ENCODE measurements at places on chromosomes 7 and 10. TPM values are rescaled to one million over a fixed set of nuclear protein-coding genes. Genes with fewer than 3 reads are reported as not detected.

- DNase-seq: peak; percentile 76
These were observed 4.5 kb downstream of the SAP25 start for GRCh38 chr7:100568896-100569844.

DNA sequence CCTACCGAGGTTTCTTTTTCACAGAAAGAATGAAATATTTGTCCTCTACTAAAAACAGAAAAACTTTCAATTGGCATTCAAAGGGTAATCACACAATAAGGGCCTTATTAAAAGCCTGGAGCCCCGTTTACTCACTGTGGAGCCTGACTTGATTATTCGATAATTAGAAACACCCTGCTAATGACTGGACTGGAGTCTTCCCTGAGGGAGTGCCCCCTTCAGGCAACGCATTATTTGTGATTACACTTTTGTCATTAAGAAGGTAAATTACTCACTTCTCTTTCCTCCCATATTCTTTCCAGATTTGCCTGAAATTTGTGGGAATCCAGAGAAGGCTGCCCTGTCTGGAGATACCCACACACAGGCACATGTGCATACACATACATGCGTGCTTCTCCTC lies 444.2 kb upstream of the NPVF start:
- DNase-seq: no peak

DNA sequence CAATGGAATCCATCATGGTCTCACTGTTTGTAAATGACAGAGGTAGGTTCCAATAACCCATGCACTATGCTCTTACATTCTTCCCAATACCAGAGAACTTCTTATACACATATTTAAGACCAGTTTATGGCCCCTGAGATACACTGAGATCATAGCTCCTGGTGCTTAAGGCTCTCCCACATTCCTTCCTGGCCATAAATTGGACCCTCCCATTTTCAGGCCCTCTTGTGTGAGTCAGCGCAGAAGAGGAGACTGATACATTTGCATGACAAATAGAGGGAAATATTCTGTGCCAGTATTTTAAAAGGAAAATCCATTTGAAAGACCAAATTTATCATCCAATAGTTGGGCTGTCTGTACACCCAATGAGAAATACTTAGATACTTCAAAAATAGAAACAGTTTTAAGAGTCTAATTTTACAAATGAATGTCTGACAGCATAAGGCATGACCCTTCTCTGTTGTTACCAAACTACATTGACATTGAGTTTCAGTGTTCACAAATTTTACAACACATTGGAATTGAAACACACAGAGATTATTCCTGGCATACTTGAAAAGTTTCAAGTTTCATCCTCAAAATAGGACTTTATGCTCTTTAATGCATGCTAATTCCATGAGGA lies 35.3 kb downstream of the SLC16A9 start:
- DNase-seq: no peak

GRCh38 chr7:2146676-2147472 lies 85.9 kb downstream of the MAD1L1 start:
- no peak for DNase-seq

TUBAL3 gene
- 5.5 TPM for polyA plus RNA-seq

DNA sequence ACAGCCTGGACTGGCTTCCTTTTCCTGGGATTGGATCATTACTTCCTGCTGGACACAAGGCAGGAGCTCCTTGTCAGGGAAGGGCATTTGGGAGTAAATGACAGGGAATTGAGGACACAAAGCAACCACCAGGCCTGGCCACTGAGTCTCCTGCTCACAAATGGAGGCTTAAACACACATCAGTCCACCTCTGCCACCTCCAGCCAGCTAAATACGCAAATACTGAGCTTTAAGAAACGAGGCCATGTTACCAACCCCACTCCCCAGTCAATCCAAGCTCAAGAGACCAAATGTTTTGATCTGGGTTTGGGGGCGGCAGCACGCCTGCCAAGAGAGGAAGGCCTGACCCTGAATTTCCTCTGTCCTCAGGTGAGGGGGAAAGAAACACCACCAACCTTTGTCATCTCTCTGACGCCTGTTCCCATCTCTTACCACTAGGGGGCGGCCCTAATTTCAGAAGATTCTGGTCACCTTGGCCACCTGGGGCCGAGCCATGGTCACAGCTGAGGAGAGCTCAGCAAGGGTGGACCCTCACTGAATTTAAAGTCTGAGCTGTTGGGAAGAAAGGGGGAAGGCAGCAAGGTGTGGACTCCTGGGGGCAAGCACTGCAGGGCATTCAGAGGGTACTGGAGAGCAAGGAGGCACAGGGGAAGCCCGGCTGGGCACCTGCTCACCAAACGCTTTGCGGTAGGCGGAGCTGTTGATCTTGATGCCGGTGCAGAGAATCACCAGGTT lies 16.5 kb downstream of the AIFM2 start:
- peak; percentile 84 for DNase-seq

DNA sequence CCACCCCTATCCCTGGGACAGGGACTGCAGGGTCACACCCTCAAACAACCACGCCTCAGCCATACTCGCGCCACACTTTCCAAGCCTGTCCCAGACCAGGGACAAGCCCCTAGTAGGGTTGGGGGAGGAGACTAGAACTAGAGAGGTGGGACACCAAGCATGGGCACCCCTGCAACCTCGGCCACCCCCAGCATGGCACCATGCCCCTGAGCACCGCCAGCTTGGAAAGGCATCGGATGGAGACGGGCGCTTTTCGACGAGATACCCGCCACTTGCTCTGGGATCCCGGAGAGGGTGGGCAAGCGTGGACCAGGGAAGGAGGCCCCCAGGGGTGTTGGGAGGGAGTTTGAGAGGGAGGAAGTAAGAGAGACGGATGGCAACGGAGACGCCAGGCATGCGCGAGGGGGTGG lies 13.1 kb upstream of the KMT2E start:
- peak; percentile 33 for DNase-seq

DNA sequence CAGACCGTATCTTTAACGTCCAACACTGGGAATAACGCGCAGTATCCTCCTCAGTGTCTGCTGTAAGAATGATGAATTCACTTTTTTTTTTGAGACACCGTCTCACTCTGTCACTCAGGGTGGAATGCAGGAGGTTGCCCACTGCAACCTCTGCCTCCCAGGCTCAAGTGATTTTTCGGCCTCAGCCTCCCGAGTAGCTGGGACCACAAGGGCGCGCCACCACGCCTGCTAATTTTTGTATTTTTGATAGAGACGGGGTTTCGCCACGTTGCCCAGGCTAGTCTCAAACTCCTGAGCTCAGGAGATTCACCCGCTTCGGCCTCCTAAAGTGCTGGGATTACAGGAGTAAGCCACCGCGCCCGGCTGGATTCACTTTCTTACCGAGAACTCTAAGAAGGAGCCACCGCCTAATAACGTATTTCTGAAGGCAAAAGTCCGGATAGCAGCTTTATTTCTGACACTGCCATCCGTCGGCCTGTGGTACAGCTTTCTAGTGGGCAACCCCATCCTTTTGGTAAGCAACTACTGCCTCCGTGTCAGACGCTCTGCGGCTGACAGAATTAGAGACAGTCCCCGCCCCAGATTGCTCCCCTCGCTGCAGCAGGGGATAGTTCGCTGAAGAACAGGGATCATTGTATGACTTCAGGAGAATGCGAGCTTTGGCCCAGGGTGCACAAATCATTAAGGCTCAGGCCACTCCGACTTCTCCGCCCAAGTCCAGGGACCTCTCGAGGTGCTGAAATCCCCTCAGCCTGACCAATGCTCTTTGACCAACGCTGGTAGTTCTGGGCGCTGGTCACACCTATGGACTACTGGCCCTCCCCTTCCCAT lies 662 bp downstream of the POLR3A start:
- DNase-seq: no peak

GRCh38 chr7:144503215-144503614 lies 99.7 kb upstream of the NOBOX start:
- DNase-seq: no peak

GRCh38 chr7:32164341-32164996 lies 94.3 kb upstream of the PDE1C start:
- peak; percentile 21 for DNase-seq

DNA sequence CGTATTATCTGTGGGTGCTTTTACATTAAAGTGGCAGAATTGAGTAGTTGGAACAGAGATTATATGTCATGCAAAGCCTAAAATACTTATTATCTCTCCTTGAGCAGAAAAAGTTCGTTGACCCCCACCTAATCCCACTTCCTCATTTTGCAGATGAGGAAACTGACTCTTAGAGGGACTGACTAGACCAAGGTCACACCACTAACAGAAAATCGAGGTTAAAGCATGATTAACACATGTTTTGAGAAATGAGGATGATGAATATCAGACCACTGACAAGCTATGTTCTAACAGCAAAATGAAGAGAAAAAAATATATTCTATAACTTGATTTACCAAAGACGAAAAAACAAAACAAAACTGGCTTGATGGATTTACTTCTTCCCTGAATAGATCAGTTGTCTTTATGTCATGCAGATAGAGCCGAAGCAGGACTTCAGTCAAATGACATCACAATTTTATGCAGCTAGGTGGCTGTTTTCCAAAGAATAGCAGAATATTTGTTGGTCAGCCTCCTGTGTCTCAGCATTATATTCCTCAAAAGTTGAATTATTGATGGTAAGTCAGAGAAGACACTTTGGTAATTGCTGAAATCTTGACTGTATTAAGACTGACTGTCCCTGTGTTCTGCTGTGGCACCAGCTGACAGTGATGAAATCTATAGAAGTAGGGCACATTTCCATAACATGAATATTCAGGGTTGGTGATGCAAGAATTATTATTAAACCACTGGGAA lies 24.2 kb upstream of the SMIM30 start:
- DNase-seq: peak; percentile 70

HEPACAM2 gene
- 4.7 TPM for polyA plus RNA-seq

DNA sequence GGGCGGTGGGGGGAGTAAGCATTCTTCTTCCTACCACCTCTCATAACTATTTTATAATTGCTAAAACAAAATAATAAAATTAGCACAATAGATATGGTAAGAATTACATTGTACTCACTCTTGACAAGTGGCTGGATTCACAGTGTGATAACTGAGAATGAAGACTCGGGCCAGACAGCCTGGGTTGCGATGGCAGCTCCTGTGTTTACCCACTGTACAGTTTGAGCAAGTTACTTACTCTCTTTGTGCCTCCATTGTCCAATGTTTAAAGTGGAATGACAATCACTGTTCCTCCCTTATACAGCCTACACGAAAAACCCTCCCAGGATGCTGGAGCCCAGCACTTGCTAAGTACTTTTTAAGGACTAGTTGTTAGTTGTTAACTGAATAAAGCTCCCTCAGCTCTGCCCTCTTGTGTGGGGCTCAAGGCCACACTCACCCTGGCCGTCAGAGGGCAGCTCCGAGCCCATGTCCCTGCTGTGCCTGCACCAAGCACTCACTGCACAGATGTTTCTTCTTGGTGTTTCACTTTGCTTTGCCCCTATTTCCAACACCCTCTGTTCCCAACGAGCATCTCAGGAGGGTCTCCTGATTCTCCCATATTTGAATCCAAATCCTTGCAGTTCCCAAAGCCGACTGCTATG lies 56.4 kb upstream of the NPS start:
- DNase-seq: no peak

DNA sequence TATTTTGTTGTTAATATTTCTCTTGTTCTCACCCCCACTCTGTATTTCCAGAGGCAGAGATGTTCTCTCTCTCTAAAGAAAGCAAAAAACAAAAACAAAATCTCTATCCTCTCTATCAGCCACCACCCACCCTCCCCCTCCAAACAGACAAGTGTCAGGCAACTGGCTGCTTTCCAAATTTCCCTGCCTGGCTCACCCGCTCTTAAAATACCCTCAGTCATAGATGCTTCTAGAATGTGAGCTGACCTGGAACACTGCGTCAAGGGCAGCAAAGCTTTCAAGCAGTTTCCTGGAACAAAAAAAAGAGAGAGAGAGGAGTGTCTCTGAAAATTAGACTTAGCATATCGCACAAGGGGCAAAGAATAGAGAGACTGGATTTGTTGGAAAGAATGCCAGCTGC lies 341.0 kb upstream of the ZMIZ1 start:
- no peak for DNase-seq

SYT15 gene
- polyA plus RNA-seq: 0.36 TPM

CXCL12 gene
- not detected for polyA plus RNA-seq

GDF2 gene
- 0.27 TPM for polyA plus RNA-seq

- DNase-seq: no peak
These were observed 138.9 kb downstream of the VTI1A start for GRCh38 chr10:112585960-112586359.

COL26A1 gene
- polyA plus RNA-seq: not detected

DNA sequence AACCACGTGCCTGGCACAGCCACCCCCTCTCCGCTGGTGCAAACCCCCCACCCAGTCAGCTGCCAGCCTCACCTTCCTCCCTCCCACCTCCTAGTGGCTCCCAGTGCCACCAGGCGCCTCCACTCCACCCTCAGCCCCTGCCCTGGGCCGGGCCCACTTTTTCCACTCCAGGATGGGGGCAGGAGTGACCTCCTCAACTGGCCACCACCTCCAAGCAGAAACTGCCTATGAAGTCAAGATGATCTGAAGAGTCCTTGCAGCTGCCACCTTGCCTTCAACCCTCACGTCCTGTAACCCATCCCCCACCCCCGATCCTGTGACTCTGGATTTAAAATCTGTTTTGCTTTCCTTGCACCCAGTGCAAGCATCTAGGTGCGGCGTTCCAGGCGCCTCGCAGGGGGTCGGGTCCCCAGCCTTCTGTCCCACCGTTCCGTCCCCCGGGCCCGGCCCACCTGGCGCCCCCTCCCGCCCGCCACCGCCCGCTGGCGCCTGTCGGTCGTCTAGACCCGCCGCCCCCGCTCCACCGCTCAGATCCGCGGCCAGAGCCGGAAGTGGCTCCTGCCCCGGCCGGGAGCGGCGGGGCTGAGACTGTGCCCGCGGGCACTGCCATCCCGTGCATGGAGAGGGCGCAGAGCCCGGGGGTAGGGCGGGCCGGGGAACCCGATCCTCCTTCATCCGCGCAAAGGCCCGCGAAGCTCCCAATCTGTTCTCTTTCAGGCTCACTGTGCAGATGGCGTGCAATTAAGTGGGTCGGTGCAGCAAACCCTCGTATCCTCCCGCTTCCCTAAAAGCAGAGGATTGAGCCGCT lies 51.2 kb upstream of the GTF2I start:
- DNase-seq: no peak

- no peak for DNase-seq
These were observed 121.4 kb downstream of the DNAJB6 start for GRCh38 chr7:157458254-157458633.

DNA sequence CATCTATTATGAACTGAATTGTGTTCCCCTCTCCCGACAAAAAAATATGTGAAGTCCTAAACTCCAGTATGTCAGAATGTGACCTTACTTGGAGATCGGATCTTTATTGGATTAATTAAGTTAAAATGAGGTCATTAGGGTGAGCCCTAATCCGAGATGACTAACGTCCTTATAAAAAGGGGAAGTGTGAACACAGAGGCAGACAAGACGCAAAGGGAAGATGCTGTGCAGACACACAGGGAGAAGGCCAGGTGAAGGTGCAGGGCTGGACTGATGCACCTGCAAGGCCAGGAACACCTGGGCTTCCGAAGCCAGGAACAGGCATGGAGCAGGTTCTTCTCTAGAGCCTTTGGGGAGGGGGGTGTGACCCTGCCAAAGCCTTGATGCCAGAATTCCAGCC lies 187.8 kb downstream of the PARD3 start:
- DNase-seq: no peak

DNA sequence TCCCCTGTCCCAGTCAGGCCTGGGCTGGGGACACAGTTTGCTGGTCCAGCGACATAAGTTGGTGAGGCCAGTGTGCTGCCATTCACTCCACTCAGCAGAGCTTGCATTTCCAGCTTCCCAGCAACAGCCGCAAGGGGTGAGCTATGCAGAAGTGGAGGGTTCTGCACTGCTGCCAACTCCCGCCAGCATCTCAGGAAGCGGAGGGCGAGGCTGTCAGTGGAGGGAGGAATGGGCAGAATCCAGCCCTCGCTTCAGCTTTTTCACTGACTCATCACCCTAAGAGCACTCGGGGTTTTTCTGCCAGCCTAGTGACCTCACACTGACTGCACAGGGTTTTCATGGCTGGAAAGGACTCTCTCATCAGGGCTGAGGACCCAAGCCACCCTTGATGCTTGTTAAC lies 625.1 kb upstream of the MKI67 start:
- DNase-seq: no peak
